ENCODE measurements at places on chromosomes 5 and 9.

- DNase-seq = no peak
Measured at GRCh38 chr5:31366941-31367340, 165.0 kb downstream of the DROSHA start.

DNA sequence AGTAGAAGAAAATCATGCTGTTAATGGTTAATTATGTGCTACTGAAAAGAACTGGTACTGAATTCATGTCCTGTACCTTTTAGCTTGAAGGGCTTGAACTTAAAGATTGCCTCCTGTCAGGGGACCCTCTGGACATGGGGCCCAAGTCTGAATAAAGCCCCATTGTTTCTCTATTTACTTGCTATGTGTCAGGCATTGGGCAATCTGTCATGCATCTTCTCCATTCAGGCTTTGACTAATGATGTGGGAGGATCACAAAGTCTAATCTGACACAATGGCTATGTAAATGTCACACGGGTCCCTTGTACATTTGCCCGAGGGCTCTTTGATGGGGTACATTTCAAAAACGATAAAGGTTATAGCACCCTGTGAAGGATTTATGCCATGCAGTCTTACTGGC is 64.0 kb upstream of the TUSC1 start:
- DNase-seq = no peak

GRCh38 chr9:131120620-131121228 is 4.7 kb upstream of the NUP214 start:
- no peak for DNase-seq

GRCh38 chr5:112929336-112930081 is 7.5 kb upstream of the REEP5 start:
- no peak for DNase-seq

DNA sequence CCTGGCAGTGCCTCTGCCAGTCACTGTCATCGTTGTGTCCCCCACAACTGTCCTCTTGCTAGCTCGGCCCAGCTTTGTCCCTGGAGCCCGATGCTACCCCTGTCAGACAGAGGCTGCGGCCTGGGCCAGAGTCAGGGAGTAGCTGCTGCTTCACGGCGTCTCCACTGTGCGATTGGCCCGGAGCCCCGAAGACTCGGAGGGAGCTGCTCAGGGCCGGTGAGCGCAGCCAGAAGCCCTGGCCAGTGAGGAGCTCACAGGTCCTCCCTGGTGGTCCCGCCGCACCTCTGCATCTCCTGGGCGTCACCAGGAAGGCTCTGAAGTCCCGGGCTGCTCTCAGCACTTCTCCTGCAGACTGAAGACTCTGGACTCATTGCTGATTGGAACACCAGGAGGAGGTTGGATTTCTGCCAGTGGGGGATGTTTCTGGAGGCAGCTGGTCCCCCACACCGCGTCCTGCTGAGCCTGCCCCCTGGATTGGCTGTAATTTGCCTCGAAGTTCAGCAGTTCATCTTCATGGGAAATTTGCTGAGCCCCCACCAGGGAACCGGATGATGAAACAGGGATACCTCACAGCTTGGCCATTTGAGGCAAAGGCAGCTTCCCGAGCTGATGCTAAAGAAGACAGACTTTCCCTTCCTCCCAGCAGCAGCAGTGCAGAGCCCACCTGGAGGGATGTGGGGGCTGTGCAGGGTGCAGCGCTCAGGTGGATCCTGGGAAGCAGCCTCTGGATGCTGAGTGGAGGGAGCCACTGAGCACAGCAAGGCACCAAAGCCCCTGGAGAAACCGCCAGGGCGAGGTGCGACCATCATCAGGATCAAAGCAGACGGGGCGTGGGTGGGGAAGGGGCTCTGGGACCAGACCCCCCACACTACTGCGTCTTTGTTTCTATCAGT is 45.6 kb downstream of the USP20 start:
- DNase-seq = no peak

DNA sequence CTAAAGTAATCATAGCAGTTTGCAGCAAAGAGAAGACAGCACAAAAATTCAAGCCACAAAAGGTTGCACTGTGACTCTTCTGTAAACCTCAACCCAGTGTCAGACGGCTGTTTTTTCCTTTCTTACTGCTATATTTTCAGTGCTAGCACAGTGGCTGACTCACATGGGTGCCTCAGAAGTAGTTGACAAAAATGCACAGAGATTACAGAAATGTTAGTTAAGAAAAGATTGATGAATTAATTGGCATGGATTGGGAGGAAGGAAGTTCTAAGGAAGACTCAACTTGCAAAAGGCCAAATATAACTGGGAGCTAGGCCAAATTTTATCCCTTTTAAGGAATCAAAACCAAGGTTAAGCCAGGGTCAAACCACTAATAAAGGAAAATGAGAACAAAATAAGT is 43.7 kb upstream of the ITGA1 start:
- peak; percentile 68 for DNase-seq

GRCh38 chr5:168409591-168410458 is 76.4 kb upstream of the RARS1 start:
- peak; percentile 99 for DNase-seq

- no peak for DNase-seq
Measured at GRCh38 chr5:170289121-170289520, 8.5 kb downstream of the LCP2 start.

DNA sequence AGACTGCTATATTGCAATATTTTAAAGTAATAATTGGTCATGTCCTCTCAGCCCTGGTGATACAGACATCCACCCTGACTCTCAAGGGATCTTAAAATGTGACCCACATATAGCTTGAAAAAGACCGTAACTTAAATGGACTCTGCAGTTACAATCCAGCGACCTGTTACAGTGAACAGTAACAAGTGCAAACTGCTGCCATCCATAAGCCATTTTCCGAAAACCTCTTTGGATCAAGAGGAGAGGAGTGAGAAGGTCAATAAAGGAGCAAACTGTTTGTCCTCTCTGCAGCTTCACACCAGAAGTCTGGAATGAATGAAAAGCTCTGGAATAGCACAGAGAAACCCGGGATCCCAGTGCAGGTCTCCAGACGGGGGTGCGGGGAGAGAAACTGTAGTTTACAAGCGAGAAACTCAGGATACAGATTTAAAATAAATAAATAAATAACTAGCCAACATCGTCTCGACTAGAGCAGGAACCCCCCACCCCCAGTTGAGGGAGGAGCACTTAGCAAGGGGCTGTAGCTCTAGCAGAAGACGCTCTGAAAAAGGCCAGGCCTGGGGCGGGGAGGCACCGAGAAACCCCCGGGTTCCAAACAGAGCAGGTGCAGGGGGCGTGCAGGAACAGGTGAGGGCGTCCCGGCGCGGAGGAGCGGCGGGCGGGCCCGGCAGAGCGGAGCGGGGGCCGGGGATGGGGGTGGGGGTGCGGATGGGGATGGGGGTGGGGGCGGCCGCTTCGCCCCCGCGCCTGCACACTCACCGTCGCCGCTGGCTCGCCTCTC is 572 bp downstream of the ZDHHC21 start:
- DNase-seq = peak; percentile 11

DNA sequence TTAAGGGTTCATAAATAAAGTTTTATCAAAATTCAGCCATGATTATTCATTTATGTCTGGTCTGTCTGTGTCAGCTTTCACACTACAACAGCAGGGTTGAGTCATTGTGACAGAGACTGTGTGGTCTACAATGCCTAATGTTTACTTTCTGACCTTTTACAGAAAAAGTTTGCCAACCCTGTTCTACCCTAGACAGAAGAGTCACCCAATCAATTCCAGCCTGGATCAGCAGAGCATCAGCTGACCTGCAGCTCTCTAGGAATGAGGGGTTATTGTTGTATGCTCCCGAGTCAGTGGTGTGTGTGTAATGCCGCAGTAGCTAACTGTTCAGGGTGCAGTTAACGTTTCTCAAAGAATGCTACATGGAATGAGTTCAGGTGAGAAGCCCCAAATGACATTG is 87.3 kb downstream of the HRH2 start:
- DNase-seq = no peak

DNA sequence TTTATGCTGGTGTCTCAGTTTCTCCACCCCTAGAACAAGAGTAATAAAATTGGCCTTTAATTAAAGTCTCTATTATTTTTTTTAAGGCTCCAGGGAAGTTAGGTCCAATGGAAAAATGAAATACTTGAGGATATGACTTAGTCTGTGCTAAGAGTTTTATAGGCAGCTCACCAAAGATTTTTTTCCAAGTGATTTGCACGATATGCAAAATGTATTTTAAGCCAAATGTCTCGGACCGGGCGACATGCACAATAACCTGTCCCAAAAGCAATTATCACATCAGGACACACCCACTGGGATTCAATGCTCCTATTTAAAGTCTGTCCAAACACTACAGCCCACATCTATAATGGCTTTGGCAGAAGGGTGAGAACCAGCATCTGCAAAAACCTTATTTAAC is 136.1 kb upstream of the ANKH start:
- no peak for DNase-seq
